ENCODE measurements at places on chromosomes 16 and 17.

DNA sequence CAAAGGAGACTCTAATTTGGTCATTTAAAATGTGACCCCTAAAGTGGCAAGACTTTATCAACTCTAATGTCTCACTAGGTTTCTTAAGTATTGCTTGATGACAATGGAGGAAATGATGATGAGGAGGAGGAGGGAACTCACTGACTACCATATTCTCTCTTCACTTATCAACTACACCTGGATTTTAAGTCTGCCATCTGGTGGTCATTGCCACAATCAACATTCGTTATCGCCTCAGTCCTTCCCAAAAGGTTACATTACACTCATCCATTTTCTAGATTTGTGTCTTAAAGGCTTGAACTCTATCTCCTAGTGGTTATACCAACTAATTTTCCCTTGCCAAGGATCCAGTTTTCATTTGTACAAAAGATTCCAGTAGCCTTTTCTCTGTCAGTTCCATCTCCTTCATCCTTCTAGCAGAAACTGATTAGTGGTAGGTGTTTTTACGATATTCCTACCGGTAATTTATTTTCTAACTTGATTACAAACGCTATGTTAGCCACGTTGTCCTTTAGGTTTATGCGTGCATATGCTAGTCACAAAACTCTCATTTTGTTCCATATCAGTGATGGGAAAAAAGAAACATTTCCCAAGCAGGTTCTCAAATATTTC is 114.6 kb upstream of the NOG start:
- DNase-seq, result peak; percentile 22

DNA sequence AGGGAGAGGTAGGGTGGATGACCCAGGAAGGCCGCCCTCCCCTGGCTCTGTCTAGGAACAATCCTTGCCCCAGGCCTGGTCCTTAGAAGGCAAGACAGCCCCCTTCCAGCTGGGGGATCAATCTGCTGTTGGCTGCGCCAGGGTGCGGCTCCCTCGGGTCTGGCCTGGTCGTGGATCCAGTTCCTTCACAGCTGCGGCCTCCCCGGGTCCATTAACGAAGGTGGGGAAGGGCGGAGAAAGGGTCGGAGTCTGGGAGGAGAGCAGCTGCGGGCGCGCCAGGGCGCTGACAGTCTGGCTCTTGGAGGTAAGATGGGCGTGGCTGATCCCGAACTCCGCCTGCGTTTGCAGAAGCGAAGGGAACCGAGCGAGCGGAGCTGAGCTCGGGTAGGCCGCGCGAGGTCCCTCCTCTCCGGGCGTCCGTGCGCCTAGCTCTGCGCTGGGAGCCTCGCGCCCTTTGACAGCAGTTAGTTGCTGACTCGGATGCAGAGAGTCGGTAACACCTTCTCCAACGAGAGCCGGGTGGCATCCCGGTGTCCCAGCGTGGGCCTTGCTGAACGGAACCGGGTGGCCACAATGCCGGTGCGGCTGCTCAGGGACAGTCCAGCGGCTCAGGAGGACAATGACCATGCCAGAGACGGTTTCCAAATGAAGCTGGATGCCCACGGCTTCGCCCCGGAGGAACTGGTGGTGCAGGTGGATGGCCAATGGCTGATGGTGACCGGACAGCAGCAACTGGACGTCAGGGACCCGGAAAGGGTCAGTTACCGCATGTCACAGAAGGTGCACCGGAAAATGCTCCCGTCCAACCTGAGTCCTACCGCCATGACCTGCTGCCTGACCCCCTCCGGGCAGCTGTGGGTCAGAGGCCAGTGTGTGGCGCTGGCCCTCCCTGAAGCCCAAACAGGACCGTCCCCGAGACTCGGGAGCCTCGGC is at the start of gene HSPB9:
HSPB9 (plus strand) TSS at position 434 of the 933 bp plus-strand sequence; CDS start at position 481, 47 bp downstream.
- no peak for DNase-seq

DNA sequence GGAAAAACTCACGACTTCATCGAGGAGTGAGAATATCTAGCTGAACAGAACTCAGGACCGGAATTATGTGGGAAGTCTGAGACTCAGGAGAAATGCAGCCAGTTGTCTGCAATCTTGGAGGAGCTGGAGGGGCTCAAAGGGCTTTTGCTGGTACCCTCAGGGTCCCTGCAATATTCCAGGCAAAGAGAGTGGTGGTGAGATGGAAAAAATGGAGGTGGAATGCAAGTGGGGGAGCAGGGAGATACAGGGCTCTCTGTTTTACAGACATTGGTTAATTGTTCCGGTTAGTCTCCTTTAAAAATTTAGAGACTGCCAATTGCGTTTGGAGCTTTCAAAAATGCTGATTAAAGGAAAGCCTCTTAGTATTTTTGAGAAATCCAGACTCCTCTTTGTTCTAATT is 18.2 kb upstream of the HP start:
- DNase-seq, result no peak

DNA sequence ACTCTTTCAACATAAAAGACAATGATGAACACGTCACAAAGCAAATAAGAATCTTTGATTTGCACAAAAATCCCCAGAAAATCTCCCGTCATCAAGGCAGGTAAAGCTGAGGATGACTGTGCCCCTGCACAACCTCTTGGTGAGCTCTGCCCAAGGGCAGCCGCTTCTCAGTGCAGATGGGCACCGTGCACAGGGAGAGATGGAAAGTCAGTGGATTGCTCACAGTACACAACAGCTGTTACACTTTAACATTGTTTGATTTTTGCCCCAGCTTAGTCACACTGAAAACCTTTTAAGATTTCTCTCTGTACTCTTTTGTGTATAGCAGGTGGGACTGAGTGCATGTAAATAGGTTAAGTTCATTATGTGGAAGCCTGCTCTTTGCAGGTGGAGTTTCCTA is 104.2 kb downstream of the CDK5R1 start:
- DNase-seq, result no peak

DNA sequence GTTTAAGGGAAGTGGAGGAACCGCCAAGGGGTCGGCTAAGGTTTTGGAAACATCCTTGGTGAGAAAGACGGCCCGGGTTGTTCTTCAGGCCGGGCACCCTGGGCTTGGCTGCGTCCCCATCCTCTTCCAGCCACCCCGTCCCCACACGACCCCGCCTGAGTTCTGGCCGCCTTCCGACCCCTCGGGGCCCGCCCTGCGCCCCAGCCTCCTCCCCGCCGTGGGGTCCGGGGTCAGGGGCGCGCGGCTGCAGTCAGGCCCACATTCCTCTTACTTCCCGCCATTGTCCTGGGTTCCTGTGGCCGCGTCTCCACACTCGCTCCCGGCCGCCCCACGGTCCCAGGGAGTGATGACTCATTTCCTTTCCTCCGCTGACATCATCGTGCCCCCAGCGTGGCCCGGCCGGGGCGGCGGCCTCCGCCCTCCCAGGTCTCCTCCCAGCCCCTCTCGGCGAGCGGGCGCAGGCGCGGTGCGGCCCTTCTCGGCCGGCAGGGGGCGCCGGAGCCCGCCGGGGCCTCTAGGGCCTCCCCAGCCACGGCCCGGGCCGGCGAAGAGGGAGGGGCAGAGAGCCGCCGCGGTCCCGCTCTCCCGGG is 59.6 kb downstream of the WSB1 start:
- peak; percentile 99 for DNase-seq

DNA sequence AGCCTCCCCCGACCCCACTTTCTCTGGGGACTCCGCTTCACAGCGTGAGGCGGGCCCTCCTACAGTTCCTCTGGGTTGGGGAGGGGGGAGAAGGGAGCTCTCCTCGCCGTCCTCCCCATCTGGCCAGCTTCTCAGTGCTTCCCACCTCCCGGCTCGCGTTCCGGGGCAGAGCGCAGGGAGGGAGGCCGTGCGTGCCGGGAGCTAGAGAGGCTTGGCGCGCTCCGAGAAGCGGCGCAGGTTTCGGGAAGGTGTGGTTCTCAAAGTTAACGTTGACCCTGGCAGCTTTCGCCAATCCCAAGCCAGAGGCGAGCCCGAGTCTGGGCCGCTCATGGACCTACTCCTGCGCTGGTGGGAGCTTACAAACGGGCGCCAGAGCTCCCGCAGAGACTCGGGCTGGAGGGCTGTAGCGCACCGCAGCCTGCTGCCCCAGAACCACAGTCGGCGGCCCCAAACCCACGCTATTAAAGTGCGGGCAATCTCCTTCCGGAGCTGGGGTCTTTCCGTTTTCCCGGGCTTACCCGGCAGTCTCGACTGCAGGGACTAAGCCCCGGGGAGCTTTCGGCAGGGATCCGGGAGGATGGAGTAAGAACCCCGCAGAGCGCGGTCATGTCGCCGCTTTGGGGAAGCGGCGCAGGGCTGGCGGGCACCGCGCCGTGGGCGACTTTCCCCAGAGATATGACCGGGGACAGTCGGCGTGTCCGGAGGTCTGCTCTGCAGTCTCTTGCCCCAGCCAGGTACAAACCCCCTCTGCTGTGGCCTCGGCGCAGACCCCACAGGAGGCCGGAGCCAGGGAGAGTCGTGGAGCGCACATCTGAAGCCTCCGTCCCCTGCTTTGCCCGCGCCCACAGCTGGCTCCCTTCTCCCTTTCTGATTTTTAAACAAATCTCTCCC is 787 bp downstream of the CDH11 start:
- peak; percentile 27 for DNase-seq

DNA sequence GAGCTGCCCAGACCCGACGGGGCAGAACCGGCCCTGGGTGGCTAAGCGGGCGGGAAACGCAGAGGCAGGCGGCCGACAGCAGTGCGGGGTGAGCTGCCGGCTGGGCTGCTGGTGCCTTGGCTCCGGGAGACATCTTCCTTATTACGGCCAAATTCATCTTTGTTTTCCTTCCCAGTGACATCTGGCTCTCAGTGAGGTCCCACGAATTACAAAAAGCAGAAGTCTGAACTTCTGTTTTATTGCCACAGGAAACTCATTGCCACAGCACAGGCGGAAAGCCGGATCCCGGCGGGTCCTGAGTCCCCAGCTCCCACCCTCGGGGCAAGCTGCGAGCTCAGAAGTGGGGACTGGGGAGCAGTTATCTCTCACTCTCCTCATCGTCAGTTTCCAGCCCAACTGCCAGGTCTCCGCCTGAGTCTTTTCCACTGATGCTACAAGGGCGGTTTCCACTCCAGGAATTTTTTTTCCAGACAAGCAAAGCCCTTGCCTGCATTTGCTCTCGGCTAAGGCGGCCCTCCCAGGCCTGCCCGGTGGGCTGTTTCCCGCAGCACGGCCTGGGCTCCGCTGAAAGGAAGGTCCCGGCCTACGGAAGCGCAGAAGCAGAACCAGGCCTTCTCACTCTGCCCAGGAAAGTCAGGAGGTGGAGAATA is 40.3 kb downstream of the CBFA2T3 start:
- no peak for DNase-seq

DNA sequence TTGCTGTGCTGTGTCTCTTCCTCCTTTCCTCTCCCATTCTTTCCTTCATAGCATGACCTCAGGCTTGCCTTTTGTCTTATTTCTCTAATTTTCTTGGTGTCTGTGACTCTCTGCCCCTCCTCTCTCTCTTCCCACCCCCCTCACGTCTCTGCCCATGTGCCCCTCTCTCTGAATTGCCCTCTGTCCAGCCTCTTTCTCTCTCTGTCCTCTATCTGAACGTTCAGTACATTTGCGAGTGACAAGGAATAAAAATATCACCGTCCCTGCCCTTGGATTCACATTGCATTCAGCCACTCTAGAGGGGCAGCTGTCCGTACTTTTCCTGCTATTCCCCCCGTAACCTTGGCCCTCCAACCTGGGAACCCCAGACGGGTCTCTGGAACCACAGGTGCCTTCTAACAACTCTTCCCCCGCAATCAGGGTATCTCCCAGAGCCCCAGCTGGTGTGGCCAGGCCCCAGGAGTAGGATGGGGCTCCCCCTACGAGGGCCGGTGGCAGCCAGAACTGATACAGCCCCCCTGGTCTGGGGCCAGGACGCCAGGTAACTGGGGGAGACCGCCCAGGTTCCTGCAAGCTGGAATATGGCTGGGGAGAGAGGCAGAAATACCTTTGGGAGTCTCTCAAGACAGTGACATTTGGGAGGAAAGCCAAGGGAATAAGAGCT is 1.8 kb downstream of the KIF1C start:
- DNase-seq, result no peak

- peak; percentile 16 for DNase-seq
Observed at GRCh38 chr17:82297280-82297713, 20.1 kb downstream of the CD7 start.

DNA sequence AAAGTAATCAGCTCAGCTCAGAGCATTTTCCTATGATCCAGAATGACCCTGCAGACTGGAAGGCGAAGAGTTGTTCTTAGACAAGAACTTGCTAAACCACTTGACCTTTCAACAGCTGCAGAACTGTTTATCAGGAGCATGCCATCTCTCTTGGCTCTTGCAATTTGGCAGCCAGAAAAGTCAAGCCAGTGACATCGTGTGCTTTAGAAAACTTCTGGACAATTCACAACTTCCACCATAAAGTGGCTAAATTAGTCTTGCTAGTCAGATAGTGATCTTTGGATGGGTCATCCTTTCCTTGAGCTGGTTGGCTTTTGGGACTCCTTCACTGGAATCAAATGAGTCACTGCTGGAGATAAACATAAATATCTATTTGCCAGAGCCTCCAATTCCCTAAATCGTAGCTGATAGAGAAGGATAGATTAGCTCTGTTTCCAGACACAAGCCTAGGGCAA is 146.5 kb downstream of the MAP2K6 start:
- DNase-seq, result peak; percentile 17

- no peak for DNase-seq
Observed at GRCh38 chr17:45748731-45749310, 35.3 kb upstream of the CRHR1 start.

GRCh38 chr16:85832570-85833218 is 33.2 kb downstream of the COX4I1 start:
- no peak for DNase-seq

- DNase-seq, result no peak
Observed at GRCh38 chr17:67686241-67686640, 31.5 kb upstream of the NOL11 start.

- DNase-seq, result no peak
Observed at GRCh38 chr17:348012-348411, 4.6 kb downstream of the RPH3AL start.

- peak; percentile 43 for DNase-seq
Observed at GRCh38 chr16:71311553-71312158, 22.5 kb upstream of the CMTR2 start.

- peak; percentile 92 for DNase-seq
Observed at GRCh38 chr17:76709077-76709950, 1.5 kb downstream of the MXRA7 start.

DNA sequence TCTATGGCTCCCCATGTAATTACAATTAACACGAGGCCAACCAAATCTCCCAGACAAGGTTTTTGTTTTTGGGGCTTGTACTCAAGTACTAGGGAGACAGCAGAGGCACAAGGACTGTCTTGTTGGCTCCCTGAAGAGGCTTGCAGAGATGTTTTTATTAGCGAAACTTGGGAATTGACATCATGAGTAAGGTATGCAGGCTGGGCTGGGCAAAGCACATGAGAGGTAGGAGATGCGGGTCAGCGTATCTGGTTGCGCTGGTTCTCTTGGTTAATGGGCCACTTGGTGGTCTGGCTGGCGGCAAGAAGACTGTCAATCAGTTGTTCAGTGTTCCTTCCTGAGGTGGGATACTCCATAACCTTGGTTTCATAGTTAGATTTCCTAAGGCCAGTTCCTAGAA is 28.9 kb downstream of the LCMT1 start:
- DNase-seq, result no peak

- no peak for DNase-seq
Observed at GRCh38 chr16:89172528-89173173, 1.1 kb downstream of the CDH15 start.

DNA sequence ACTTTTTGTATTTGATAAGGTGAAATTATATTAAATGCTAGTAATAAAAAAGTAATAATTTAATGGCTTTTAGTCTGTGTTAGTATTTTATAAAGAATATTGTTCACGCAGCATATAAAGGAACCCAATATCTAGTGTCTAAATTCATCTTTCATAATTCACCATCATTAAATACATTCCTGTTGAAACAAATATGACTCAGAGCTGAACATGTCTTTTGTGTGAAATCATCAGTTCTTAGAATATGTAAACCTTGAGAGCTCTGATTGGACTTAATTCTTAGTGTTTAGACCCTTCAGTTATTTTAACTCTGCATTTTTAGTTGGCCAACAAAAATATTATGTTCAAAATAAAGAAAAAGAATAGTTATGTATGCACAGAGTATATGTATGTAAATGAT is 71.8 kb downstream of the ABHD15 start:
- DNase-seq, result peak; percentile 34

Data from AG20443 (cell line).